A549 treated with dexamethasone at 1 μM for 4 hours (cell line): ENCODE measurements at places on chromosomes 3 and 15. TPM values are rescaled to one million over a fixed set of nuclear protein-coding genes. Genes with fewer than 3 reads are reported as not detected.

KCNMB3 gene
- 0.90 to 1.5 TPM (median 1.3 TPM) in 5 replicates for total RNA-seq

SKOR1 gene
- total RNA-seq: 0.05 to 0.08 TPM (median 0.06 TPM) in 4 of 5 replicates, not detected in the other

GHSR gene
- not detected in 5 replicates for total RNA-seq

ANKUB1 gene
- total RNA-seq: not detected in 5 replicates

PLA2G4D gene
- not detected in 5 replicates for total RNA-seq

VGLL3 gene
- total RNA-seq: 6.3 to 18.2 TPM (median 13.5 TPM) in 5 replicates

RARRES1 gene
- total RNA-seq: 7.3 to 12.3 TPM (median 8.8 TPM) in 5 replicates

SUMF1 gene
- total RNA-seq: 17.5 to 21.8 TPM (median 19.8 TPM) in 5 replicates

ASB14 gene
- total RNA-seq: not detected in 5 replicates

UBL7 gene
- total RNA-seq: 36.9 to 41.9 TPM (median 41.5 TPM) in 5 replicates
